ENCODE measurements at places on chromosomes 1 and 21. TPM values are rescaled to one million over a fixed set of nuclear protein-coding genes. Genes with fewer than 3 reads are reported as not detected.

Gene MMEL1
- total RNA-seq = not detected

DNA sequence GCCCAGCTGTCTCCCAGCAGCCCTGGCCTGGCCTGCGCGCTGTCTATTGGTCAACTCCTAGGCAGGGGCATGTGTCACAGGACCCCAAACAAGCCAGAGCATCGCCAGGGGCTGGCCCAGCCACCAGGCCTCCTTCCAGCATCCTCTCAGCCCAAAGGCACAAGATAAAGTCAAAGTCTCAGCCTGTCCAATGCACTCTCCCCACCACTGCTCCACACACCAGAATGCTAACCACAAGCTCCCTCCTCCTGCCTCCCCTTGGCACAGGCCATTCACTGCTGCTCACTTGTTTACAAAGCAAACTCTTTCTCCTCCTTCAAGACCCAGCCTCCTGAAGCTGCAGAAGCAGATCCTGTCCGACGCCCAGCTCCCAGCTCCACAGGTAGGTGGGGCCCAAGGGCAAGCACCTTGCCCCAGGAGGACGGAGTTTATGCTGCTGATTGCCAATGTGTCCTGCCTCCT, 133.4 kb downstream of the DMRTB1 start:
- DNase-seq = no peak

Gene AGL
- 43.1 TPM for total RNA-seq

DNA sequence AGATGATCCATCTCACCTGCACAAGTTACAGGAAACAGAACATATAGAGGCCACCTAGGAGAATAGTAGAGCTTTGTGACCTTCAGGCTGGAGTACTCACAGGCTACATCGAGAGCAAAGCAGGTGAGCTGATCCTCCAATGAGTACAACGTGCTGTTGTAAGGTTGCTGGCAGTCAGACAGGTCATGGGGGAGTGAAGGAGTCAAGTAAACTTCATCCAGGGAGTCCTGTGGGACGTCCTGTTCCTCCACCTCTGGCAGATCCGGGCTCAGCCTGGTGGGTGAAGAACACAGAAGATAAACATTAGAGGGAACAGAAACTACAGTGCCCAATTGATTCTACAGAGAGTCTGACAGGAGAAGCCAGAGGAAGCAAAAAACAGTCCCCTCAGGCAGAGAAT, 62.5 kb downstream of the PRKAB2 start:
- DNase-seq = peak; percentile 94

Gene IL24
- not detected for total RNA-seq

DNA sequence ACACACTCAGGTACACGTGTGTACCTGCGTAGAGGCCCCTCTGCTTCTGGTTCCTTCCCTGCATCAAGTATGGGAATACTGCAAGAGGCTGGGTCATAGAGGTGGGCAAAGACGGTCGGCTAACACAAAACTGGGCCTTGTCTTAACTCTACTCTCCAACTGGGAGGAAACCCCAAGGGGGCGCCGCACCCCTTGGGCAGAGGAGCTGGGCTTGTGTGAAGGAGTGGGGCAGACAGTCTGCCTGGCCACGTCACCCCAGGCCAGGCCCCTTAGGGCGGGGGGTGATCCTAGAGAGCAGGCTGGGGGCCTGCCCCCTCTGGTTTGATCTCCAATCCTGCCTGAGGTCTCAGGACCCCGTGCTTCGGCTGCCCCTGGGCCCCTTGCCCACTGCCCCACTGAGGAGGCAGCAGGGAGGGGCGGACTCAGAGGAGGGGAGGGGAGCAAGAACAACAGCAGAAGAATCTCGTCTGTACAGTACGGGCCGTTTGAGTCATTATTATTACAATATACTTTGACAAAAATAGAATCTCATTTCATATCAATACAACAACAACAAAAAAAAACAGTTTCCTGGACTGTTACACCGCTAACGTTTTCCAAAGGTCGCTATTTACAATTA, 34.7 kb downstream of the MEF2D start:
- no peak for DNase-seq

- no peak for DNase-seq
Observed at GRCh38 chr1:207873055-207873890, 37.7 kb downstream of the CD34 start.

GRCh38 chr1:82695443-82695842, 894.7 kb downstream of the ADGRL2 start:
- DNase-seq = no peak

DNA sequence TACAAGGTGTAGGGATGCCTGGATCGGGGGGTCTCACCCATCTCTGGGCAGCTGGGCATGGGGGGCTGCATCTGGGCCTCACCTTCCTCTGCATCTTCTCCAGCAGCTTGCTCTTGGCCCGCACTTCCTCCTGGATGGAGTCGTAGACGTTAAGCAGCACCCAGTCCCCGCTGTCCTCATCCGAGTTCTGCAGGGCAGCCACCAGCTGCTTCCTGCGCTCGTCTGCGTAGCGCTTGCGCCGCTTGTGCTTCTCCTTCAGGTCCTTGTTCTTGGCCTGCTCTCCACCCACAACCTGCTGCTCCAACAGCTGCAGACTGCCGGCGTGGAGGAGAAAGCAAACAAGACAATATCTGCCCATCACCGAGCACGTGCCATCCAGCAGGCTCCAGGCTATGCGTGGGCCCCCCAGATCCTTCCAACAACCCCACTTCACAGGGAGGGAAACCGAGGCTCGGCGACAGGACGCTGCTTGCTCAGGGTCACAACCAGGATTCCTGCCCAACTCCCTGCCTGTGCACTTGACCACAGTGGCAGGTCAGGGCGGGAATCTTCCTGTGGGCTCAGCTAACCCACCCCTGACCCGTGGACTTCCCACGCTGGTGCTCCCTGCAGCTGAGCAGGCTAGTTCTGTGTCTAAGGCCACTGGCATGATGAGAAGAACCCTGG, 21.5 kb upstream of the DDOST start:
- DNase-seq = no peak

DNA sequence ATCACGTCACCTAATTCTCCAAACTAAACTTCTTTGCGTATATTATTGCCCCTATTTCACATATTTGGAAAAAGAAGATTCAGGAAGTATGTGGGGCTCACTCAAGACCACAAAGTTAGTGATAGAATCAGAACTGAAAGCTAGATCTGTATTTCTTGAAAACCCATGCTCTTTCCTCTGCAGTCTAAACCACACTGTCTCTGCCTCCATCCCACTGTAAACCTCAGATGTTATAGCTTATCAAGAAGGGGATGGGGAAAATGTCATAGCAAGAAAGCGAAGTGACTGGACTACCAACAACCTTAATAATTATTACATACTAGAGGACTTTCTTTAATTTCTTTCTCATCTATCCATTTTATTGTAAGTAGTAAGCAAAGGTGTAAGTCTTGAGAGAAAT, 257.7 kb upstream of the SGIP1 start:
- DNase-seq = no peak

DNA sequence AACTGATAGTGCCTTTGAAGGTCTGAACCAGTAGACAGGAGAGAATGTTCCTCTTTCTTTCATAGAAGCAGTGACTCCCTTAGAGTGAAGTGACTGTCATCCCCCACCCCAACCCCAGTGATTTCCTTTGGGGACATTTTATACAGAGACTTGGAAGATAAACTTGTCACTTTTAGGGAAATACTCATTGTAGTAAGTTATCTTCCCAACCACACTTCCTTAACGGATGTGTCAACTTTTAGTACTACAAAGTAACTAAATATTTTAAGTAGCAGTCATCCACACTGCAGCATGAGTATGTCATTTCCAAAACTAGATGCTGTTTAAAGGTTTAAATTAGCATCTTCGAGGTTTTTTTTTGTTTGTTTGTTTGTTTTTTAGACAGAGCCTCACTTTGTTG, 13.7 kb downstream of the LRRC8B start:
- no peak for DNase-seq

DNA sequence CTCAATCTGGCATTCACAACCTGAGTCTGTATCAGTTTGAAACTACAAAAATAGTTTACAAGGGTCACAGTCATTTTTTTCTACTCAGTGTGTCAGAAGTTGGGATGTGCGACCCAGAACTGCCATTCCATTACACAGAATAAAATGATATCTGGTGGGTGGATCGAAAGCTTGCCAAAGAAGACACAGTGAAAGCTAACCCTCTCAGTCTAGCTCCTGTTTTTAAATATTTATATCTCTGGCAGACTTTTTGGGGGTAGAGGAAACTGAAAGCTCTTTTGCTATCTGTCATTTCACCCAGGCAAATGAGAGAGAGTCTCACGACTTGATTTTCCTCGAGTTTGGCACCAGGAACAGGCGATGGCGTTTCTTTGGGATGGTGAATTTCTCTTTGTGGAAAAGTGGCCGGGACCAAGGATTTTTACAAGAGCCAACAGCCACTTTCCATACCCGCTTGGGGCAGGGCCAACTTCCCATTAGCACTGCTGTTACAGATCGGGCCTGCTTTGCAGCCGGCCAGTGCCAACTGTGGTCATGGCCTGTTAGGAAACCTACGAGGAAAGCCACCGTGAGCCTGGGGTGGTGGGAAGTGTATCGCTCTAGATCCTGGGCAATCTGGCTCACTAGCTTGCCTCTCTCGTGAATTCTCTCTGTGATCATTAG, 185.5 kb upstream of the NFIA start:
- DNase-seq = no peak

DNA sequence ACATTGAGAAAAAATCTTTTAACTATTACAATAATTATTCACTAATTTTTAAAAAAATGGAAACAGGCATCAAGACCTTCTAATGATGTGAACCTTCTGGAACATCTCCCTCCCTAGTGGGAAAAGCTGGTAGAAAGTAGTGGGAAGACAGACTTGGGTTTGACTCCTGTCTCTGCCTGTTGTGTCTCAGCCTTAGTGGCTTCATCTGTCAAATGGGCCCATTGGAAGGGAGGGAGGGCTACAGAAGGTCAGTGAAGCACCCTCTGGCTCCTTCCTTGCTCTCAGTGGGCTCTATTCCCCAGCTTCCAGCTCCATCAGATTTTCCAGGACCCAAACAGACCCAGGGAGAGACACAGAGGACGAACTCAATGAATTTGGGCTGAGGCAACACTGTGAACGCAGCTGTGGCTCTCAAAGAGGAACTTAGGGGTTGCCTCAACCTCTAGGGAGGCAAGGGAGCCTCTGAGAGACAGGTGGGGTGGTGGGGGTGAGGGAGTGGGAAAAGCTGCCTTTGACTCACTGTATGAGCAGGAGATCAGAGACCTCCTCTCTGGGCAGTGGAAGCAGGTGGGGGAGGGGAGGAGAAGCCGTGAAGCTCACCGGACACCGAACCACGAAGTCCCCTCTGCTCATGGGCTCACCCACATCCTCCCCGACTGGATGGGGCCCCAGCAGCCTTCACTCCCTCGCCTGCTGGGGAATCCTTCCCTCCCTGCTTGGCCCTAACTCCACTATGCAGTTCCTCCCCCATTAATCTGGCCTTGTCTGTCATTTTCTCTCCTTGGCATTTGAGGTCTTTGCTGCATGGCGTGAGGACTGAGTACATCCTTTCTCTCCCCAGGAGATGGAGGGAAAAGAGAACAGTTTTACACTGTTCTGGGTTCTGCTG, 4.5 kb downstream of the CNR2 start:
- no peak for DNase-seq

Gene GJA4
- 12.5 TPM for total RNA-seq

DNA sequence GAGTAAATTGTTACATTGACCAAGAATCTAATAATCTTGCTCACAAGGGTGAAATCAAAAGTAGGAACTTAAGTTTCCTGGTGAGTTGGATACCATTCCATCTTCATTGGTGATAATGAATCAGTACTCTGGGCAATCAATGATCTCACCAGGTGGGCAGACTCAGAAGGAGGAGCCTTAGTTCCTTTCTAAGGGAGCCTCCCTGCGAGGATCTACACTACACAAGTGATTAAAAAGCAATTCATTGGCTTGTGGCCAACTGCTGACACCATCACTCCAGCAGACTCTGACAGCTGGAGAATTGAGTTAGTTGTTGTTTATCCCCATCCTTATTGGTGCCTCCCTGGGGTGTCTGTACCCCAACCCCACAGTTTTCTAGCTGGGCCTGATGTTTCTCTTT, 84.1 kb upstream of the VANGL1 start:
- DNase-seq = no peak

Gene NBPF14
- total RNA-seq = 21.6 TPM

GRCh38 chr1:228807904-228808605, 72.8 kb downstream of the RHOU start:
- no peak for DNase-seq

DNA sequence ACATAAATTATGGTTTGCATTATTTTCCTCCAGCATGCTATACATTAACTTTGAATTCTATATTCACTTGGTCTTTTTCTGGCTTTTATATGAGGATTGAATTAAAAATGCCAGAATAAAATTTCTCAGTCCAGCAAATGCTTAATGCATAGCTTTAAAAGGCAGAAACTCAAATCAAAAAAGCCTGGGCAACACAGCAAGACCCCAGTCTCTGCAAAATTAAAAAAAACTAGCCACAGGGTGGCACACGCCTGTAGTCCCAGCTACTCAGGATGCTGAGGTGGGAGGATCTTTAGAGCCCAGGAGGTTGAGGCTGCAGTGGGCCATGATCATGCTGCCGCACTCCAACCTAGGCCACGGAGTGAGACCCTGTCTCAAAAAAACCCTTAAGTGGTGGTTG, 19.8 kb downstream of the ATP1B1 start:
- DNase-seq = no peak

DNA sequence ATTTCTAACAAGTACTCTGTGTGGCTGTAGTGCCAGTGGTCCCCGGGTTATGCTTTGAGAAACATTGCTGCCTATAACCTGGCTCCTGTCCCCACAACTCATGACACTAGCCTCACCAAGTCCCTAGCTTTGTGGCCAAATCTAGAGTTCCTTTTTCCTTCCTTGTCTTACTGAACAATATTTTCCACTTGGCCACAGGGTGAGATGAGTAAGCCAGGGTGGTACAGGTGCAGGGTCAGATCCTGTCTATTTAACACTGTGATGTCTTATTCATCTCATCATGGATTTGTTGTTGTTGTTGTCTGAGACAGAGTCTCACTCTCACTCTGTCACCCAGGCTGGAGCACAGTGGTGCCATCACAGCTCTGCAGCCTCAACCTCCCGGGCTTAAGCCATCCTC, 18.6 kb downstream of the ARMH1 start:
- no peak for DNase-seq

DNA sequence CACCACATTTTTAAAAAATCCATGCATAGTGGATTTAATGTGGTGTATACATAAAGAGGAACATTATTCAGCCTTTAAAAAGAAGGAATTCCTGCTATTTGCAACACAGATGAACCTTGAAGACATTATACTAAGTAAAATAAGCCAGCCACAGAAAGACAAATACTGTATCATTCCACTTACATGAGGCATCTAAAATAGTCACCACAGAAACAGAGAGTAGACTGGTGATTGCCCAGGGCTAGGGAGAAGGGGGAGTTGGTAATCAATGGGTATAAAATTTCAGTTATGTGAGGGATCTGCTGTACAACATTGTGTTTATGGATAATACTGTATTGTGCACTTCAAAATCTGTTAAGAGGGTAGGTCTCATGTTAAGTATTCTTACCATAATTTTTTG, 10.0 kb downstream of the FAM163A start:
- DNase-seq = no peak

Gene NECTIN4
- total RNA-seq = not detected

Gene SYTL1
- 0.81 TPM for total RNA-seq

- DNase-seq = no peak
Observed at GRCh38 chr21:43965911-43966585, 46.1 kb upstream of the TRAPPC10 start.
